ENCODE measurements at places on chromosomes 16 and 17.

DNA sequence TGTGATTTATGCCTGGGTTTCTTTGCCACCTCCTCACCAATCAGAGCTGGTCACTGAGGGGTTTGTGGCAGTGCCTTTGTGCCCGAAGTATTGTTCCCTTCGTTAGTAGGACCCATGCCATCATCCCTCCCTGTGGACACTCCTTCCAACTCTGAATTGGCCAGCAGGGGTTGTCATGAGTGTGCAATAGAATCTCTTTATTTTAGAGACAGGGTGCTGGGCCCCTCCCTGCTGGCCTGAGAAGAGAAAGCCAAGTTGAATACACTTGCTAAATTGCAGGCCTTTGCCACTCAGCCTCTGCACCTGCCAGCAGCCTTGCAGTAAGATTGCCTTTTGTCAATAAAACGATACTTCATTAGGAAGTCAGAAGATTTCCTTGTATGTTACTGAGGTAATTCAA is 40.7 kb upstream of the SLC12A3 start:
- no peak for DNase-seq

DNA sequence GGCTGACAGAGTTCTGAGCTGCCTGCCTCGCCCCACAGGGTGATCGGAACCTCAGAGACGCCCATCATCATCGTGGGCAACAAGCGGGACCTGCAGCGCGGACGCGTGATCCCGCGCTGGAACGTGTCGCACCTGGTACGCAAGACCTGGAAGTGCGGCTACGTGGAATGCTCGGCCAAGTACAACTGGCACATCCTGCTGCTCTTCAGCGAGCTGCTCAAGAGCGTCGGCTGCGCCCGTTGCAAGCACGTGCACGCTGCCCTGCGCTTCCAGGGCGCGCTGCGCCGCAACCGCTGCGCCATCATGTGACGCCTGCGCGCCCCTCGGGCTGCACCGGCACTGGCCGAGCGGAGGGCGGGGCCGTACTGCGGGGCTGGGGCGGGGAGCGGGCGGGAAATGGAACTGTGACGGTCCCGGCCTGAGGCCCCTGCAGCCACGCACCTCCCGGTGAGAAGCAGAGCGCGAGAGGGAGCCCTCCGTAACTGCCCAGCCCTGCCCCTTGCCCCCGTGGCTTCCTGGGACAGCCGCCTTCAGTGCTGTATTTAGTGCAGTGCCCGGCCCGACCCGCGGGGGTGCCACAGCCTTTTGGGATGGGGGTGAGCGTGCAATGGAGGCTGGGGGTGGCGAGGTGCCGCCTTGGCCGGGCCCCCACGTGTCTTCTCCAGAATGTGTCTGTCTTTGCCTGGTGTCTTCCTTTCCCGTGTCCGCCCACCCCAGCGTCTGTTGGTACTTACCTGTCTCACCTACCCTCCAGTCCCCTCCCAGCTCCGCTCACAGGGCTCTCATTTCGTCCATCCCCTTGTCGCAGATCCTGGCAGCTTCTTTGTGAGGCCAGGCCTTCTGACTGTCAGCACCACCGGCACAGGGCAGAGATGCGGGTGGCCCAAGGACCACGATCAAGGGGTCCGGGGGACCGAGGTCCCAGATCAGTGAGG is 9.8 kb downstream of the RASL10B start:
- DNase-seq: no peak

DNA sequence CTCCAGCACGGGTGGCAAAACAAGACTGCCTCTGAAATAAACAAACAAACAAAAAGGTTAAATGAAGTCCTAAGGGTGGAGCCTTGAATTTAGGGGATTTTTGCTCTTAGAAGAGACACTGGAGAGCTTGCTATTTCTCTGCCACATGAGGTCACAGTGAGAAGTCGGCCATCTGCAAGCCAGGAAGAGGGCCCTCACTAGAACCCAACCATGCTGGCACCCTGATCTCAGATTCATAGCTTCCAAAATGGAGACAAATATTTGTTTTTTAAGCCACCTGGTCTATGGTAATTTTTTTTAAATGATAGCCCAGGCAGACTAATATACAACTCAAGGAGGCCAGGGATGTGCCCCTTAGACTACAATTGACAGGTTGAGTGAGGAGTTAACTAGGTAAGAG is 255.5 kb downstream of the XYLT1 start:
- DNase-seq: no peak

DNA sequence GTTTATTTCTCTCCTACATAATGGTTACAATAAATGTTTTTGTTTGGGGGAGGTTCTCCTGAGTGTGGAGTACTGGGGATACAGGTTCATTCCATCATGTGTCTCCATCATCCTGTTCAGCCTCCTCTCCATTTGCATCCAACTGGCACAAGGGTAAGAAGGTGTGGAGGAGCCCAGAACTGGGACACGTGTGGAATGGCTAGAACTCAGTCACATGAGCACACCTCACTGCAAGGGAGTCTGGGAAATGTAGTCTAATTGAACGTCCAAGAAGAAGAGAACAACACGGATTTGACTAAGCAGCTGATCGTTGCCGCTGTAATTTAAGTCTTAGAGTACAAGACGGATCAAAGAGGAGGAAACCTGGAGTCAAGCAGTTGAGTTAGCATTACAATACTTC is 6.1 kb downstream of the OR1A1 start:
- no peak for DNase-seq

GRCh38 chr17:3104322-3104721 is at the start of gene OR1D2:
TSS of gene OR1D2 (minus strand) at chr17:3104422. CDS start at chr17:3092996, 11,426 bp downstream.
- no peak for DNase-seq

DNA sequence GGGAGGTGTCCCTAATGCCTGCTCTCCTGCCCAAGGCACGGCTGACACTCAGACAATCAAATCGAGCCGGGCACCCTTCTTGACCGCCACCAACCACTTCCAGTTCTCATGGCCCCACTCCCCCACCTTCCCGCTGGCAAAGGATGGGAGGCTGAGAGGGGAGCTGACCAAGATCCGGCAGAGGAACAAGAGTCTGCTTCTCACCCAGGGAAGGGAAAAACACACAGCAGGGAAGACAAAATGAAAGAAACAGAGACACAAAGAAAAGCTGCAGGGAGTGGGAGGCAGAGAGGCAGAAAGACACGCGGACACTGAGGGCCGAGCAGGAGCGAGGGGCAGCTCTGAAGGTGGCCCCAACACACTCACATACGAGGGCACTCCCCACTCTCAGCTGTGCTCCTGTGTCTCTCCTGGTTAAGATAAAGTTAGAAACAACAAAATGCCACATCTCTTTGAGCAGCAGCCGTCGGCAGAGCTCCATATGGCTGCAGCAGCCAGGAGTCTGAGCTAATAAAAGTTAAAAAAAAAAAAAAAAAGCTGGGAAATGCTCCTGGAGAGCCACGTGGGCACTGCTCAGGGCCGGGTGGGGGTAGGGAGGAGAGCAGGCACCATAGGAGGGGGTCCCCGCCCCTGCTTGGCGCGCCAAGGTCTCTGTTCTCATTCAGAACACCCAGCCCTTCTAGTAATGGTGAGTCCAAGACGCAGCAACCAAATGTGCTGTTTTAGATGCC is 7.4 kb downstream of the LRRC75A start:
- DNase-seq: no peak

DNA sequence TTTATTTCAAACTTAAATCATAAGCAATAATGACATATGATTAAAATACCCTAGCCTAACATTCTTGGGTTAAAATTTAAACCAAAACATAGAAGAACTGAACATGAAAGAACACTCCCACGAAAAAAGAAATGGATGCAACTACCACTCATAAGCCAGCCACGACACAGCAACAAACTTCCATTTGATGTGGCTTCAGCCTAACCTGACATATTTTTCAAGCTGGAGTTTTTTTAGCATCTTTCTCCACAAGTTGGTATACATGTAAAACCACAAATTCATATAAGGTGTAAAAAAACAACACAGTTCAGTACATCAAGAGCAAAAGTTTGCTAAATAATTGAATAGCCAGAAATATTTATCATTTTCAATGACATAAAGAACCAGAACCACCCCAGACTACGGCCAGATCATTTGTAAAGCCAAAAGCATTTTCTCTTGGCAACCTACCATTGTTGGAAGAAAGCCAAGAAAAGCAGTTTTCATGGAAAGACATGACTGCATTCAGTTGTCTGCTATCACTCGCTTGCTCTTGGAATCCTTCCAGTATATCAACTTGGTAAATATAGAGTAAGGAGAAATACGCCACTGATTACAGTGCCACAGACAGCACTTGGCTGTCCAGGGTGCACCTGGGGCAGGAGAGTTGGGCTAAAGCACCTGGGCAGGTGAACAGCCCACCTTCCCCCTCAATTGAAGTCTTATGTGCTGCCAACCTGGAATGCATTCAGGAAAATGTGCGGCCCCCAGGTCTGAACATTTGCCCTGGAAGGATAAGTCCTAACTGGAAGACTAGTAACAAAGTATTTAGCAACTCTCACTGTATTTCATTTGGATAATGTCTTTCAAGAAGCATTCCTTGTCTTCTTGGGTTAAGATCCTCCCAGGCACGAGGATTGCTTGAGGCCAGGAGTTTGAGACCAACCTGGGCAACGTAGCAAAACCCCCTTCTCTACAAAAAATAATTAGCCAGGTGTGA is 60.5 kb downstream of the CREBBP start:
- no peak for DNase-seq

- no peak for DNase-seq
Observed at GRCh38 chr16:81669473-81670350, 109.4 kb upstream of the PLCG2 start.

DNA sequence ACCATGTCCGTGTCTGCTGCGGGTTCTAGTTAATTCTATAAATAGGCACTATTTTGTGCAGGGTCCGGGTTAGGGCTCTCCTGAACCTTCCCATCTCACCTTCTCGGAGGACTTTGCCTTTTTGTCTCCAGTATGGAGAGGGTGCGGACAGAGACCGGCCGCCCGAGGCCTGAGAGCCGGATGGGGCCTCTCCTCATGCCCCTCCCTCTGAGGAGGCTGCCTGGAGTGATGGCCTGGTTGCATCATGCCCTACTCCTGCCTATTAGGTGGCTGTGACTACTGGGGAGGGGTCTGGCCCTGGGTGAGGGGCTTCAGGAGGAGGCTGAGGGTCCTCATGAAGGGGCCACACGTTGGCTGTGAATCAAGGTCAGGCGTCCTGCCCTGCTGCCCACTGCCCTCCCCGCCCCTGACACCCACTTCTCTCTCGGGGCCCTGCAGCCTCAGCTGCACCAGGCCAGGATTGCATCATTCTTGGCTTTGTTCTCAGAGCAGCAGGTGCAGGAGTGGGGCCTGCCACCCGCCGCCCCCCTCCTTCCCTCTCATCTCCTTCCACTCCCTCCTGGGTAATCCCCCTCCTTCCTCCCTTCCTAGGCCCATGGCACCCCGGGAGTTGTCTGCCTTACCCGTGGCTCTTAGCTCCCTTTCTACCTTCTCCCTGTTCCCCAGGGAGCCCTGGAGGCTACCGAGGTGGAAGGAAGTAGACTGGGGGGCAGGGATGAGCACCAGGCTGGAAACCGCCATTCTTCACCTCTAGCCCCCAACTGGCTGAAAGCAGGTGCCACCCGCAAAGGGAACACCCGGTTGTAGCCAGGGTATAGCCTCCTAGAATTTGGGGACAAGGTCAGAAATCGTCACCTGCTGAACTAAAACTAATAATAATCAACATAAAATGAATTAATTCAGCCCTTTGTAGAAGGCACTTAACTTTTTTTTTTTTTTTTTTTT is 12.7 kb upstream of the ARHGAP23 start:
- DNase-seq: no peak

DNA sequence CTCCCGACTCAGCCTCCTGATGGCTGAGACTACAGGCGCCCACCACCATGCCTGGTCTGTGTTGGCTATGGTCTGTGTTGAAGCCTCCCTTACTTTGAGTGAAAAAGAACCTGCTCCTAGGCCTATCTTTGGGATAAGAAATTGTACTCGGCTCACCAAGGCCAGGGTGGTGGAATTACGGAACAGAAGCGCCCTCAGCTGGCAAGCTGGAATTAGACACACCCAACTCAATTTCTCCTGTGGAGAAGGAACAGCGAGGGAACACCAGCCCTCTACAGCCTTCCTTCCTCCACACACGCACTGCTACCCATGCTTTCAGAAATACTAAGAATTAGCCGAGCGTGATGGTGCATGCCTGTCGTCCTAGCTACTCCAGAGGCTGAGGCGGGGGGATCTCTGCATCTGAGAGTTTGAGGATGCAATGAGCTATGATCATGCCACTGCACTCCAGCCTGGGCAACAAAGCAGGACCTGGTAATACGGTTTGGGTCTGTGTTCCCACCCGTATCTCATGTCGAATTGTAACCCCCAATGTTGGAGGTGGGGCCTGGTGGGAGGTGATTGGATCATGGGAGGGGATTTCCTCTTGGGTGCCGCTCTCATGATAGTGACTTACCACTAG is 40.1 kb upstream of the RBBP6 start:
- no peak for DNase-seq

- DNase-seq: no peak
Observed at GRCh38 chr17:74089869-74090464, 113.5 kb upstream of the RPL38 start.

DNA sequence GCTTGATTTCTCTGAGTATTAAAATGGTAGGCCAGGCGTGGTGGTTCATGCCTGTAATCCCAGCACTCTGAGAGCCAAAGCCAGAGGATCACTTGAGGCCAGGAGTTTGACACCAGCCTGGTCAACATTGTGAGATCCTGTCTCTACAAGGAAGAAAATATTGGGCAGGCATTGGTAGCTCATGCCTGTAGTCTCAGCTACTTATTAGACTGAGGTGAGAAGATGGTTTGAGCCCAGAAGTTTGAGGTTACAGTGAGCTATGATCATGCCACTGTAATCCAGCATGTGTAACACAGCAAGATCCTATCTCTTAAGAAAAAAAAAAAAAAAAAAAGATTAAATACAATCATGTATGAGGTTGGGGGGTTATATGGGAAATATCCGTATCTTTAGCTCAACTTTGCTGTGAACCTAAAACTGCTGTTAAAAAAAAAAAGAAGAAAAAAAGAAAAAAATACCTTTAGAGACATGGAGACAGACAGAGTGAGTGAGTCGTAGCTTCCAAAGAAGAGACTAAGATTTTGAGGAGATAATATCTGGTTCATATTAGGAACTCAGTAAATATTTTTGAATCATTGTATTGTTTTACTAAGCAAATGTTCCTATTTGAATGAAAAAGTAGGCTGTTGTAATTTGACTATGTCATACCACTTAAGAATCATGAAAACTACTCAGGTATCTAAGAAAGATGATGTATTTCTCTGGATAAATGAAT is 325.7 kb upstream of the TBX2 start:
- DNase-seq: no peak

GRCh38 chr16:84738255-84739038 is 38.6 kb downstream of the USP10 start:
- peak; percentile 49 for DNase-seq

Data from stimulated activated CD8-positive, alpha-beta memory T cell treated with anti-CD3 and anti-CD28 coated beads, Interleukin-4, amount 100 ng/mL, for 1 hour (primary cell).